ENCODE measurements at places on chromosomes 3 and 15. TPM values are rescaled to one million over a fixed set of nuclear protein-coding genes. Genes with fewer than 3 reads are reported as not detected.

The TEX55 gene
- total RNA-seq = not detected

The PRTG gene
- 2.7 TPM for total RNA-seq

The GOLGA6L6 gene
- not detected for total RNA-seq

The EOMES gene
- total RNA-seq = not detected

- peak; percentile 84 for DNase-seq
These were observed 8.6 kb upstream of the SRP14 start for GRCh38 chr15:40047415-40048210.

GRCh38 chr15:101652786-101653430, 727 bp upstream of the TM2D3 start:
- no peak for DNase-seq

DNA sequence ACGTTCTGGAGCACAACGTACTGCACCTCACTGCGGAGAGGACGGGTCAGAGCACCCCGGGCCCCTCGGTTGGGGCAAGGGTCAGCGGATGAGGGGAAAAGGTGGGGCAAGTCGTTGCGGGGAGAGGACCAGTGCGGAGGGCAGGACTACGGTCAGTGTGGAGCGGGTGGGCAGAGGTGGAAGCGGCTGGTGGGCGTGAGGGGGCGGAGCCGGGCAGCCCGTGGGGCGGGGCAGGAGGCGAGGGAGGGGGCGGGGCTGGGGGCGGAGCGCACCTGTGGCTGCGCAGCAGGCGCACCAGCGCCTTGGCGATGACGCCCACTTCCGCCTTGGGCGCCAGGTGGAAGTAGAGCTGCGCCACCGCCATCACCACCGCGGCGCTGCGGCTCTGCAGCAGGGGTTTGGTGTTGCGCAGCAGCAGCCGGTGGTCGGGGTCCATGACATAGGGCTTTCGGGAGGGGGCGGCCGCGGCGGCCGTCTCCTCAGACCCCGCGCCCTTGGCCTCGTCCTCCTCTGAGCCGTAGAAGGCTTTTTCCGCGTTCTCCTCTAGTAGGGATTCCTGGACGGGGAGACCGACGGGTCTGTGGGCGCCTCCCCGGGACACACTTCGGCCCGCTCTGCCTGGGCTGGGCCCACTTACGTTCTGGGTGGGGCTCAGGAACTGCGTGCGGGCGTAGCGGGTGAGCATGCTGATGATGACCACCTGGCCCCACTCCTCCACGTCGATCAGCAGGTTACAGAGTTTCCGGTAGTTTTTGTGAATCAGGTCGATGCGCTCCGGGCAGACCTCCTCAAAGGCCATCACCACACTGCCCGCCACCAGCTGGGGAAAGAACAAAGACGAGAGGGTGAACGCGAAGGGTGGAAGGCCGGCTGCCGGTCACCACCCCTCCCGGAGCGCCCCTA, 29.2 kb downstream of the AP3B2 start:
- no peak for DNase-seq

DNA sequence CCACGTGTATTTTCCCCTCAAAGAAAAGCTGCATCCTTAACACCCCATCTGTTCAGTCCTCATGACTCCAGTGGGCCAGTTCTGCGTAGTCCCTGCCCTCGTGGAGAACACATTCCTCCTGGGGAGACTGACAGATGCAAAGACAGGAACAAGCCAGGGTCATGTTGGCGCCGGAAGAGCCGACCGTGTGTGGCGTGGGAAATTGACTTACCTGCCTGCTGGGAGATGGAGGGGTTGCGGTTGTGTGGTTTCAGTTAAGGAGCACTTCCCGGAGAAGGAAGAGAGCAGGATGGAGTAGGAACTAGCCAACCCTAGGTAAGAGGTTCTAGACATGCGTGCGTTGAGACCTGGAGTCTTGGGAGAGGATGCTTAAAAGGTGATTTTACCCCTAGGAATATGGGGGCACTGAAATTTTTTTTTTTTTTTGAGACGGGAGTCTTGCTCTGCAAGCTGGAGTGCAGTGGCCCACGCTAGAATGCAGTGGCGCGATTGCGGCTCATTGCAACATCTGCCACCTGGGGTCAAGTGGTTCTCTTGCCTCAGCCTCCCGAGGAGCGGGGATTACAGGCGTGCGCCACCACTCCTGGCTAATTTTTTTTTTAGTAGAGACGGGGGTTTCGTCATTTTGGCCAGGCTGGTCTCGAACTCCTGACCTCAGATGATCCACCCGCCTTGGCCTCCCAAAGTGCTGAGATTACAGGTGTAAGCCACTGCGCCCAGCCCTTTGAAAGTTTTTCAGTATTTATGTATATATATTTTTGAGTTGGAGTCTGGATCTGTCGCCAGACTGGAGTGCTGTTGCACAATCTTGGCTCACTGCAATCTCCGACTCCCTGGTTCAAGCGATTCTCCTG, 1.4 kb downstream of the VHL start:
- DNase-seq = no peak

DNA sequence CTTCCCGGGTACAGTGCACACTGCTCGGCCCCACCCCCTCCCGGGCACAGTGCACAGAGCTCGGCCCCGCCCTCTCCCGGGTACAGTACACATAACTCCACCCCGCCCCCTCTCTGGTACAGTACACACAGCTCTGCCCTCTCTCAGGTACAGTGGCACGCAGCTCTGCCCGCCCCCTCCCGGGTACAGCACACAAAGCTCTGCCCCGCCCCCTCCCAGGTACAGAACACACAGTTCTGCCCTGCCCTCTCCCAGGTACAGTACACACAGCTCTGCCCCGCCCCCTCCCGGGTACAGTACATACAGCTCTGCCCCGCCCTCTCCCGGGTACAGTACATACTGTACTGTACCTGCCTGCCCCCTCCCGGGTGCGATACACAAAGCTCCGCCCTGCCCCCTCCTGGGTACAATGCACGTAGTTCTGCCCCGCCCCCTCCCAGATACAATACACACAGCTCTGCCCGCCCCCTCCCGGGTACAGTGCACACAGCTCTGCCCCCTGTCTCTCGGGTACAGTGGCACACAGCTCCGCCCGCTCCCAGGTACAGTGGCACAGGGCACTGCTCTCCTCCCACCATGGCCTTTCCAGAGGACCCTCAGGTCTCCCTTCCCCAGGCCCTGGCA, 16.4 kb upstream of the PRR20G start:
- peak; percentile 13 for DNase-seq

DNA sequence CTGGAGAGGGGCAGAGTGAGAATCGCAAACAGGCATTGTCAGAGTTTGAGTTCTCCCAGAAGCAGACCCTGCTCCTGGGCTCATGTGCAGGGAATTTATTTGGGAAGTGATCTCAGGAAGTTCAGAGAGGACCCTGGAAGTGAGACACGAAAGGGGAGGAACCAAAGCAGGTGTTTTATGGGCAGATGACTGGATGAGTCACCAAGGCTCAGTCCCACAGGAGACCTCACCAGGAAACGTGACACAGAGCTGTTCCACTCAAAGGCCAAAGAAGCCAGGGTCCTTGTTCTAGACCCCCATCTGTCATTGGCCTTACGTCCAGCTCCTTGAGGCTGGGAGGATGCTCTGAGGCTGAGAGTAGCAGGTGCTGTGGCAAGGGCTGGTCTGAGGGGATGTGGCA, 43.4 kb upstream of the SEC22A start:
- DNase-seq = peak; percentile 31

DNA sequence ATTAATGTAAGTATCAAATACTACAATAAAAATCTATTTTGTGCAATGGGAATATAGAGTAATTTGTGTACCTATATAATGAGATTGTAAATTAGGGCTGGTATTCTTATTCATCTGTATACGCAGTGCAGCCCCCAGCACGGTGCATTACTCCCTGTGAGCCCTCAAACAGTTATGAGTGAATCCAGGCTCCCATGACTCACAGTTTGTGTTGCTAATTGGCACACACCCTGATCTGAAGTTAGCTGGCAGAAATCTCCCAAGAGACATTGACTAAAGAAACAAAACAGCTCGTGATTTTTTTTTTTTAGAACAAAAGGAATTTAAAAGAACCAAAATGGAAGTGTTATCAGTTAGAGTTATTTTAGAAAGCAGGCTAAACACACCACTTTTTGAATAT, 15.7 kb downstream of the GK5 start:
- DNase-seq = peak; percentile 89

DNA sequence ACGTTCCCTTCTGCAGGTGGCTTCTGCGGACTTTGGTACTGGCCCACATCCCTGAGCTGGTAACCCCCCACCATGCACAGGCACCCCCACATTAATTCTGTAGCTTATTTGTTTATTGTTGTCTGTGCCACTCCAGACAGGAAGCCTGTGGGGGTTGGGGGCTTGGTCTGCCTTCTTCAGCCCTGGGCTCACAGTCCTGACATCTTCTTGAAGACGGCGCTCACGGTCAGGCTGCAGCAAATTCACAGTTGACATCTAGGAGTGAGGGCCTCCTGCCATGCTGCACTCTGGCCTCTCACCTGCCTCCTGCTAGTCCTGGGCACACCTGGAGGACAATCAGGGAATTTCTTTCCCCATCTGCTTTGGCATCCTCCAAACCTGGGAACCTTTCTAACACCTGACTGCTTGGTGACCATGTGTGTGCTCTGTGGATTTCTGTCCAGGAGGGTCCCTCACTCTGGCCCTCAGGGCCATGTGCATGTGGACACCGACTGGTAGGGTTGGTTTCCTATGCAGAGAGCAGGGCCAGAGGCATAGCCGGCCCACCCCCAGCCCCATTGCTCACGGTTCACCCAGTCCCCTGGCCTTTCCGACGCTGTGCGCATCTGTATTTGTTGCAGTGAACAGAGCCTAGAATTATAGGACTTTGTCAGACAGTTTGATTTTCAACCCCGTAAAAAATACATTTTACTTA, 68.8 kb downstream of the APBA2 start:
- no peak for DNase-seq

DNA sequence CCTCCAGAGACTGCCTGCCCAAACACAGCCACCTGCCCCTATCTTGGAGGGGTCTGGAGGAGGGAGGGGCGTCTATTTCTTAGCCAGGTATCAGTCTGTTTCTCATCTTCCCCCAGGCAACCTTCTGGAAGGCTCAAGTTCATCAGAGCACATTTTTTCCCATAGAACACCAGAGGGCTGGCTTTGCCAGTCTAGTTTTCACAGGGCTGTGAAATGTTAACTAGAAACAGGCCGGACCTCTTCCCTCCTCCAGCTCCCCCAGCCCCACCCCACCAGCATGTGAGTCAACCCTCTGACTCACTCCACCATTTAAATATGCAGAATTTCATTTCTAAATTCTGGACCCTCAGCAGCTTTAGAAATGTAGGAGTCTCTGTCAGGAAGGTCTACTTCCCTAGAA, 66.9 kb downstream of the SLCO2A1 start:
- DNase-seq = peak; percentile 73

DNA sequence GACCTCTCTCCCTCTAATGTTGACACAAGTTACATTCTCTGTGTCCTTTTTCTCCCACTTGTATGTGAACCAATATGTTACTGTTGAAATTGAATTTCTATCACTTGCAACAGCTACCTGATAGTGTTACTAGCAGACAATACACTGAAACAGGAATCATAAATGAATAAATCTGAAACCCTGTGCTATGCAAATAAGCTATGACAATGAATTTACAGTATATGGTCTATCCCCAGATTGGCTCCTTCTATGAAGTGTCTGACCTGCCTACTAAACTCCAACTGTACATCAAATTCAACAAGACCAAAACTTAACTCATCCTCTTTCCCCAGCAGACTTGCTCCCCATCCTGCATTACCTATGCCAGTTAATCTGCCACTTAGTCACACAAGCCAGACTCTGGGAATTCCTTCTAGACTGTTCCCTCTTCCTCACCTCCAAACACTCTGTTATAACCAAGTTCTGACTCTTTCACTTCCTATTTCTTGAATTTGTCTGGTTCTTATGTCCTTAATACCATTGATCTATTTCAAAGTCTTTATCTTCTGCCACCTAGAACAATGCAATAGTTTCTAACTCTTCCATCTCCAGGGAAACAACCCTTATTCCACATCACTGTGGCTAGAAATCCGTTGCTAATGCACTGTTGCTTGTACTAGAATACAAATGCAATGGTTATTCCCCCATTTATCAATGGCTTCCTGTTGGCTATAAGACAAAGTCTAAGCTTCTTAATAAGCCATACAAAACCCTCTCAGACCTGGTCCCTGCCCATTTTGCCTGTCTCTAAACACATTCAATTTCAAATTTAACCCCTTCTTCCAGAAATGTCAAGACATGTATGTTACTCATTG, 13.4 kb upstream of the ZNF639 start:
- no peak for DNase-seq

DNA sequence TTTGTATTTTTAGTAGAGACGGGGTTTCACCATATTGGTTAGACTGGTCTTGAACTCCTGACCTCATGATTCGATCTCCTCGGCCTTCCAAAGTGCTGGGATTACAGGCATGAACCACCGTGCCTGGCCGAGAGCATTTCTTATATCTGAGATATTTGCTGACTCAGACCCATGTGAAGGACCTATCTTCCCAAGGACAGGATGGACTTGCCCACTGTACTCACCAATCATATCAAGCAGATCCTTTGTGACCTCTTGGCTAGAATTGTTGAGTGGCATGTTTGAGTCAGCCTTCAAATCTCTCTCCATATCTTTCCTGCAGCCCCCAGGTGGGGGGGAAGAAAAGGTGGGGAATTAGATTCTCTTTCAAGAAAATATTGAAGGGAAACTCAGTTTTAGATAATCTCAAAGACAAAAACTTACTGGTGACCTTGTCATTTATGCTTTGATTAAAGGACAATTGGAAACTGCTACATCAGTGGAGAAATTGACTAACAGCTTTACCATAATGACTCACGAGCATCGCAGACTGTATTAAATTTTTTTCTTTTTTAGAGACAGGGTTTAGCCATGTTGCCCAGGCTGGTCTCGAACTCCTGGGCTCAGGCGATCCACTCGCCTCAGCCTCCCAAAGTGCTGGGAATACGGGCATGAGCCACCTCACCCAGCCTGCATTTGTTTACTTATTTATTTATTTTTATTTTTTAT, 3.1 kb downstream of the C3orf62 start:
- no peak for DNase-seq

- DNase-seq = no peak
These were observed 51.9 kb downstream of the ARHGAP31 start for GRCh38 chr3:119346076-119346496.

DNA sequence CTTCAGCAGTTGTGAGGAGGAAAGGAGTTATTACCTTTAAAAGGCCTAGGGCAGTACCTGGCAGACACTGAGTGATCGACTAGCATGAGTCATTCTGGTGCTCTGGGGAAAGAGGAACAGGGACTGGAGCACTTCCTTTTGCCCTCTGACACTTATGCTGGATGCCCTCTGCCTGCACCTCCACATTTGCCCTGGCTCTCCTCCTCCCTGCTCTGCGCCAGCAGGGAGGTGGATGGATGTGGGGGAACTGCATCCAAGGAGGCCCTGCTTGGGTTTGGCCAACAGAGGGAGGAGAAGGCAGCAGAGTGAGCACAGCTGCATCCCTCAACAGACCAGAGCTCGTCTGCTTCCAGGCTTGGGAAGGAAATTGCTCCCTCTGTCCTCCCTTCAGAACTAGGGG, 75.0 kb downstream of the SEMA5B start:
- peak; percentile 63 for DNase-seq

DNA sequence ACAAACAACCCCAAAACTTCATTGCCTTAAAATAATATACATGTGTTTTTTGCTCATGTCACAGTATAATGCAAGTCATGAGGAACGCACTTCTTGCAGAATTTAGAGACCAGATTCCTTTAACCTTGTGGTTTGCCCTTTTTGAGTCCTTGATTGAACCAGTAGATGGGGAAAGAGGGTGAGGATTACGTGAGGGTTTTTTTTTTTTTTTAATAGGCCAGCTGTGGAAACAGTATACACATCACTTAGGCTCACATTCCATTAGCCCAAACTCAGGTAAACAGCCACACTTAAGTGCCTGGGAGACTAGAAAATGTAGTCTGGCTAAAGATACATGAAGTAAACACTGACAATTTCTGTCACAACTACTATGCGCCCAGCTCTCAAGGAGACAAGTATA, 114.9 kb upstream of the MLF1 start:
- peak; percentile 12 for DNase-seq

- peak; percentile 71 for DNase-seq
These were observed 149.5 kb downstream of the SMAD6 start for GRCh38 chr15:66851311-66852063.
